Nucleus accumbens (tissue), 56 donors: ENCODE measurements at places on chromosomes 1 and 21.

DNA sequence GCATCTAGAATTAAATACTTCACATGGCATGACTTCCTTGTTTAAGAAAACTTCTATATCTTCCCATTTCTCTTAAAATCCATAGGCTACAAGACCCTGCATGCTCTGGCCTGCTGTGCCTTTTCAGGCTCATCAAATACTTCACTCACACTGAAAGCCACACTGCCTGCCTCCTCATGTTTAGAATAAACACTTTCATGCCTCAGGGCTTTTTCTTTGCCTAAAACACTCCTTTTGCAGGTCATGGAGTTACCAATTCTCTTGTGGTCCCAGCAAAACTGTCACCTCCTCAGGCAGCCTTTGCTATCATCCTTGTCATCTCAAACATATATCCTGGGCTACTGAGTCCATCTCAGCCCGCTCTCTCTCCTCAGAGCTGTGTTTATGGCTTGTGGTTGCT is 5.5 kb downstream of the SGIP1 start:
- DNase-seq = no peak

- DNase-seq = no peak
These were observed 78.5 kb downstream of the FNBP1L start for GRCh38 chr1:93526431-93526830.

GRCh38 chr1:12552951-12553921 is 64.8 kb downstream of the DHRS3 start:
- no peak for DNase-seq

DNA sequence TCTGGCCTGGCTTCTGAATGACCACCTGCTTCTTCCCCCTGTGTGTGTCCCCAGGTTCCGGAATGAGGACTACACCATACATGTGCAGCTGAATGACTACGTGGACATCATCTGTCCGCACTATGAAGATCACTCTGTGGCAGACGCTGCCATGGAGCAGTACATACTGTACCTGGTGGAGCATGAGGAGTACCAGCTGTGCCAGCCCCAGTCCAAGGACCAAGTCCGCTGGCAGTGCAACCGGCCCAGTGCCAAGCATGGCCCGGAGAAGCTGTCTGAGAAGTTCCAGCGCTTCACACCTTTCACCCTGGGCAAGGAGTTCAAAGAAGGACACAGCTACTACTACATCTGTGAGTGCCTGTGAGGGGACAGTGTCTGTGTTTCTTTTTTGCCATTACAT is 3.6 kb downstream of the EFNA1 start:
- no peak for DNase-seq

DNA sequence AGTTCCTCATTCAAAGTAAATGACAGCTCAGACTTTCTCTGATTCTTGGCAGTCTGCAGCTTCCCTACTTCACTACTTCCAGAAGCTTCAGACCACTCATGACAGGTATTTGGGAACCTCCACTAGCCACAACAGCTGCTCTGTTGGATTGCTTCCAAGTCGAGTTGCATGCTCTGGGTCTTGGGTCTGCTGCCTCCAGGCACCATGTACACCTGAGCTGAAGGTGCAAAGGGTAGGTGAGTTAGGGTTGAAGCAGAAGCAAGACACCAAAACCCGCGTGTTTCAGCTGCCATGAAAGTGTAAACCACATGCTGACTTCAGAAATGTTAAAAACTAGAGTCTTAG is 62.7 kb downstream of the ZNF684 start:
- DNase-seq = no peak

- DNase-seq = no peak
These were observed 53.5 kb upstream of the PRELP start for GRCh38 chr1:203422116-203422515.

- peak; percentile 91 for DNase-seq
These were observed 44.6 kb downstream of the RHBG start for GRCh38 chr1:156413391-156414246.

DNA sequence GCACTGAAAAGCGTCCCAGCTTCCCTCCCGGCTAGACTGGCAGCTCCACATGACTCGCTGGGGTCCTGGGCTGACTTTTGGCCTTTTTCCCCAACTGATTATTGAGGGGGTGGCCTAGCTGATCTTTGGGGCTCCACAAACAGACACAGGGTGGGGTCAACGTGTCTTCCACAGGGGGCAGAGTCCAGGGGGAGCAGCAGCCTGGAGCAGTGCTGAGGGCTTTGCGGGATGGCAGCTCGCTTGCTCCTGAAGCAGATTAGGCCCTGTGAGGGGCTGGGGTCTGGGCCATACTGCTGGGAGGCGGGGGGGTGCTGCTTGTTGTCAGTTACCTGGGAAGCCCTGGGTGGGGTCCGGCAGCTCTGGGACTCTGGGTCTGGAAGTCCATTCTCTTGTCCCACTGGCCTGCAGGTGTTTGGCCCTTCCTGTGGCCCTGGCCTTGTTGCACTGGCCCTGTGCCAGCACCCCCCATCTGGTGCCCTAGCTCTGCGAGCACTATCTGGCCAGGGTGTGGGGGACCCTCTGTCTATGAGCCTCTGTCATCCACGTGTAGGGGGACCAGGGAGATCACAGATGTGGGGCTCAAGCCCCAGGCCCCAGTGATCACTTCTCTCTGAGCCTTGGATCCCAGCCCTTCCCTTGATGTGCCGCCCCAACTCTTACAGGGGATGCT is 12.3 kb upstream of the HES5 start:
- DNase-seq = no peak

DNA sequence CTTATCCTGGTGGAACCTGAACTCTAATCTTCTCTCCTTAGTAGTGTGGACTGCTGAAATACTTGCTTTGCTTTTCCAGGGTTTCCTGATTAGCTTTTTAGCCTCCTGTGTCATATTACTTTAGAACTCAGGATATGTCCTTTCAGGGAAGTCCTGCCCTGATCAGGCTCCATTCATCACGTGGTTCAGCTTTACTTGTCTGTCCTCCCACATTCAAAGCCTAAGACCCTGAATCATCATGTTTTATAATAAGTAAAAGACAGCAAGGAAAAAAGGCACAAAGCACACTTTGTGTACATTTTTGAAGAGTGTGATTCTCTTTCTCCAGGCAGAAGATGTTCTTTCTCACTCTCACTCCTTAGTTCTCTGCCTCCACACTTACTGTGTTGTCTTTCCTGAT is 70.6 kb downstream of the PATJ start:
- no peak for DNase-seq

GRCh38 chr1:204651843-204652421 is 33.6 kb downstream of the LRRN2 start:
- no peak for DNase-seq

GRCh38 chr21:30942192-30942591 is 60.8 kb upstream of the KRTAP11-1 start:
- DNase-seq = no peak

- no peak for DNase-seq
These were observed 69.6 kb downstream of the DMAP1 start for GRCh38 chr1:44282704-44283426.

GRCh38 chr1:112776688-112777087 is 61.6 kb upstream of the PPM1J start:
- DNase-seq = no peak

- no peak for DNase-seq
These were observed 1670.9 kb downstream of the PLA2G4A start for GRCh38 chr1:188499690-188500089.

DNA sequence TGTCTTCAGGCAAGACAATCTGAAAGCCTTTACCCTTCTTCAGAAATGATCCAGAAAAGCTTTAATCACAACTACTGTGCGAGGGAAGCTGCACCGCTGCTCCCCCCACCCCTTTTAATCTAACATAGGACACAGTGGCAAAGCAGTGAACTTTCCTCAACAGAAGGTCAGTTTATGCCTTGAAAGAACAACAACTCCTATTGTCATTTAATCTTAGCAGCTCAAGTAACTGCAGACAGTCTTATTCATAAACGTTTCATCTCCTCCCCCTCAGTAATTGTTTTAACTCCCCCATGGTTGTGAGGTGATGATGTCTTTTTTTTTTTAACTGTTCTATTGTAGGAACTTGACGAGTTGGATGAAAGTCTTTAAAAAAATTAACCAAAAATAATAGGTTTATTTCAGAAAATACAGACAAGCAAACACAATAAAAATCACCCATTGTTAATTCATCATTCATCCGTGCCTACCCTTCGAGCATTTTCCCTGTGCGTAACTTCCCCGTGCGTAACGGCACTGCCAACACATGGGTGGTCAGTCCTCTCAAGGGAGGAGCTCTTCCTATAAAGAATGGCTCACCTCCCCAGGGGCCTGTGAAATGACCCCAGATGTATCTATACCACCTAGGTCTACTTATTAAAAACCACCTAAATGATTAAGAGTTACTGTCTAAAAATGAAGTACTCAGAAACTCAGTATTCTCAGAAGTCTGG is 3.3 kb upstream of the ADAR start:
- DNase-seq = no peak

- no peak for DNase-seq
These were observed 36.7 kb downstream of the ZNF695 start for GRCh38 chr1:246971090-246971721.

- DNase-seq = peak; percentile 62
These were observed 122.3 kb downstream of the ESRRG start for GRCh38 chr1:216600730-216601609.

- DNase-seq = no peak
These were observed 6.9 kb downstream of the TRAPPC10 start for GRCh38 chr21:44018813-44019567.

DNA sequence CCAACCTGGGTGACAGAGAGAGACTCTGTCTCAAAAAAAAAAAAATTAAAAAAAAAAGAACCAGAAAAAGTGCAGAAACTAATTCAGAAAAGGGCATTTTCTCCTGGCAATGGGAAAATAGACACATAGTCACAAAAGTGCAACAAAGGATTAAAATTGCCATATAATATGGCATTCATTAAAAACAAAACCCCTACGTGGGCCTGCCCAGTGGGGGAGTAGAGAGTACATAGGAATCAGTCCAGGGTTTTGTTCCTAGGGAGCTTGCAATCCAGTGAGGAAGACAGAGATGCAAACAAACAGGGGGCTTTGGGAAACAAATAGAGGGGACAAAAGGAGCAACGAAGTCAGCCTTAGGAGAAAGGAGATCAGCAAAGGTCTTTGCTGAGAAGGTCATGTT is 4.5 kb upstream of the TRABD2B start:
- no peak for DNase-seq

- no peak for DNase-seq
These were observed 123.7 kb downstream of the TOMM20 start for GRCh38 chr1:235004840-235005391.

GRCh38 chr1:64363616-64364015 is 106.3 kb upstream of the CACHD1 start:
- peak; percentile 3 for DNase-seq

DNA sequence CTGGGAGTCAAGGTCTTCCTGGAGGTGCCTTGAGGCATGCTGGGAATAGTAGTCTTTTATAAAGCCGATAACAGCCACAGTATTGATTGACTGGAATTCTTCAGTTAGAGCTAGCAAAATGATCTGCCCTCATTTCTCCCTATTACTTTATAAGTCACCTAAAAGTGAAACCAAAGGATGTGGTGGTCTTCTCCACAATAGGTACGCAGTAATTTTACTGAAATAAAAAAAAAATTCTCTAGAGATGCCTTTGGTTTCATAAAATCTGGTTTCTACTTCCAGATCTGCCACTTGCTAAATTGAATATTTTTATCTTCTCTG is 518 bp upstream of the NDC1 start:
- no peak for DNase-seq

- no peak for DNase-seq
These were observed 48.2 kb upstream of the ACTRT2 start for GRCh38 chr1:2972879-2973575.

DNA sequence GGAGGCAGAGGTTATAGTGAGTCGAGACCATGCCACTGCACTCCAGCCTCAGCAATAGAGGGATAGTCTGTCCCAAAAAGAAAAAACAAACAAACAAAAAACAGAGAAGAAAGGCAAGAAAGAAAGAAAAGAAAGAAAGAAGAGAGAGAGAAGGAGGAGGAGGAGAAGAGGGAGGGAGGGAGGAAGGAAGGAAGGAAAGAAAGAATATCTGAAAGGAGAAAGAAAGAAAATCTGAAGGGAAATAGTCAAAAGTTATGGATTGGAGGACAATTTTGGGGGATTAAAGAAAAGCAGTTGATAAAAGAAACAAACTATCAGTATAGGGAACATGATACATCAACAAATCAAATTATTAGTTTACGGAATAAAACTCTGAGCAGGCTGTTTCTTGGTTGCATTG is 67.4 kb upstream of the TBX15 start:
- no peak for DNase-seq

GRCh38 chr21:25911730-25912401 is 177.1 kb downstream of the GABPA start:
- no peak for DNase-seq

DNA sequence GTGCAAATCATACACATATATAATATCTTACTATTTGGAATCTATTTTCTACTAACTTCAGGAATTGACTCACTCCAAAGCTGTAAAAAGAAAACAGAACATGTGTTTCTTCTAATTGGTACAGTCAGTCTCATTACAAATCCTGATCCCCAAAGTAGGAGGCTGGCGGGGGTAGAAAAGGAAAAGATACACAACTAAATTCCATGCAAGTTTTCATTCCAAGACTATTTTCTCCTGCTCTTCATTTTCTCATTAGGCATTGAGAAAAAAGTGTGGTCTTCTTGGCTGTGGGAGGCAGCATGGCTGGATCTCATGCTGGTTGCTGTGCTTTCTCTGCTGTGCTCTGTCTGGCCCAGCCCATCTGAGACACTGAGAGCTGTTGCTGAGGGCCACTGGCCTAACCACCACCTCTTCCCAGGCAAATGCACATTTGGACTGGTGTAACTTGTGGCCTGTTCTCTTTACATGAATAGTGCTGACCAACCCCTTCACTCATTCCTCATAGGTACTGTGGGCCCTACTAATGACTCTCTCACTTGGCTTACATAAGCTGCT is 1107.5 kb upstream of the B3GALT2 start:
- no peak for DNase-seq

DNA sequence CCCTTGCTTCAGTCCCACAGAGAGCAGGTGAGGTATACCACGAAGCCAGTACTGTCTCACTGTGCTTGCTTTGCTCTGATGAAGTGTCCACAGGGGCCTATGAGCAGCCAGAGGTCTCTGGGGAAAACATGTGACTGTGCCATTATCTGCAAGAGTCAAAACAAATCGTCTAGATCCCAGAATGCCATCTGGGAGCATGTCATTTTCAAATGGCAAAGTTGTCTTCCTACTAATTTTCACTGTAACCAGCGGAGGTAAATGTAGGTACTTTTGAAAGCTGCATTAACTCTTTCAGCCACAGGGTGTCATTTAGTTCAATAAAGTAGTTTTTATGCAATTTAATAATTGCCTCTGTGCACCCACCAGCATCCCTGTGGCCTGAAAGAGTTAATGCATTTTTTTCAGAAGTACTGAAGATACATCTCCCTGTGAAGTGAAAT is 173.6 kb upstream of the SGIP1 start:
- DNase-seq = no peak

GRCh38 chr1:34398916-34399275 is 222.2 kb downstream of the C1orf94 start:
- no peak for DNase-seq

- no peak for DNase-seq
These were observed 22.0 kb downstream of the LRRC42 start for GRCh38 chr1:53968125-53968513.
